ENCODE measurements at places on chromosomes 13 and 19. TPM values are rescaled to one million over a fixed set of nuclear protein-coding genes. Genes with fewer than 3 reads are reported as not detected.

GRCh38 chr13:59280297-59280696, 883.4 kb downstream of the DIAPH3 start:
- ATAC-seq: no peak

DNA sequence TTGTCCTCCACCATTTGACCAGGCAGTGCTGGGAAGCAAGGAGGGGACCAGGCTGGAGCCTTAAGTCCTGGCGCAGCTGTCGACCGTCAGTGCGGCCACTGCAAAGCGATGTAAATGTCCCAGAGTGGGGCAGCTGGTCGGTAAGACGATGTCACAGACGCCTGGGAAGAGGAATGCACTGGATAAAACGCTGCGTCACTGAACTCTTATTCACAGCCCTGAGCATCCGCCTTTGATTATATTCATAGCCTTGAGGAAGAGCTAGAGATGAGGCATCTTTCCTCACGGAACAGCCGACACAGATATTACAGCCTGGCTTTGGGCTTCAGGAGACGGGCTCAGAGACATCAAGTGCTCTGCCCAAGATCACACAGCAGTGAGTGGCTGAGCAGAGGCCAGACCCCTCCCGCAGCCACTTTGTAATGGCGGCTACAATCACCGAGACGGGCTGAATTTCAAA, 17.6 kb upstream of the TUBGCP3 start:
- ATAC-seq: no peak

MATK gene
- 1.2 TPM for total RNA-seq

MYO16 gene
- 0.08 TPM for total RNA-seq

GAPDHS gene
- not detected for total RNA-seq

SPC24 gene
- total RNA-seq: 22.6 TPM

All from motor neuron (in vitro differentiated cells).